A549 treated with CpdA at 1 μM for 4 hours (cell line): ENCODE measurements at places on chromosomes 4 and X. TPM values are rescaled to one million over a fixed set of nuclear protein-coding genes. Genes with fewer than 3 reads are reported as not detected.

Gene MAGEB10
- not detected in 5 replicates for total RNA-seq

Gene SH3RF1
- total RNA-seq, result 9.4 to 14.0 TPM (median 9.8 TPM) in 5 replicates

Gene TEX11
- not detected in 5 replicates for total RNA-seq

Gene FRMD7
- total RNA-seq, result not detected in 5 replicates
